ENCODE measurements at places on chromosomes 1 and 21.

GRCh38 chr1:205369701-205370123, 13.0 kb upstream of the KLHDC8A start:
- DNase-seq = no peak

GRCh38 chr1:41162441-41162840, 79.7 kb downstream of the SCMH1 start:
- DNase-seq = no peak

- no peak for DNase-seq
These were observed 155.6 kb downstream of the SDCCAG8 start for GRCh38 chr1:243411472-243411871.

DNA sequence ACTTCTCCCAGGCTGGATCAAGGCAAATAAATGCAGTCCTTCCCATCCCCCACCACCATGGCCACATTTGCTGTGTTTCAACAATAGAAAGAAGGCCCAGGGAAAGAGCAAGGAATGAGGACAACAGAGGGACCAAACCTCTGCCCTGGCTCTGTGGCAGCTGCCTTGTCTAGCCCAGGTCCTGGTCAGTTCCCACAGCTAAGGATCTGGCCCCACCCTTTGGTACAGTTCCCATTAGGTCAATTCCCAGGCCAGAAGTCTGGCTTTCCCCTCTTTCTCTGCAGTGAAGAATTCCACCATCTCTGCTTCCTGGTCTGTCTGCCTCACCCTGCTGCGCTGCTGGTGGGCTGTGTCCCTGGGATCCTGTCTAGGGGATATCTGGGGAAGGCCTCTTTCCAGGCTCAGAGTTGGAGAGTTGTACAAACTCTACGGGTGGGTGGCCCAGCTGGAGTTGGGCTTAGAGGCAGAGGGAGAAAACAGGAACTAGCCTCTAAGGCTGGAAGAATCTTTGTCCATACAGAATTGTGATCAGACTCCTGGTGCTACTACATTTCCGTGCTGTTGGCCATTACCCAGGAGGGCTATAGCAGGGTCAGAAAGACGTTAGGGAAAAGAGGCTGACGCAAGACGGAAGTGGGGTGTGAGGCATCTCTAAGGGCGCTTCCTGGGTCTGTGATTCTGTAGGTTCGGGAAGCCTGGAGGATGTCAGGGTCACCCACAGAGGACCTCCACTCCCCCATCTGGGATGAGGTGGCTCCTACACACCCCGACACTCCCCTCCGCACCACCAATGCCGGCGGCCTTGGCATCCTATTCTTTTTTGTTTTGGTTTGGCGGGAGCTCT, 953 bp upstream of the NDUFS2 start:
- no peak for DNase-seq

DNA sequence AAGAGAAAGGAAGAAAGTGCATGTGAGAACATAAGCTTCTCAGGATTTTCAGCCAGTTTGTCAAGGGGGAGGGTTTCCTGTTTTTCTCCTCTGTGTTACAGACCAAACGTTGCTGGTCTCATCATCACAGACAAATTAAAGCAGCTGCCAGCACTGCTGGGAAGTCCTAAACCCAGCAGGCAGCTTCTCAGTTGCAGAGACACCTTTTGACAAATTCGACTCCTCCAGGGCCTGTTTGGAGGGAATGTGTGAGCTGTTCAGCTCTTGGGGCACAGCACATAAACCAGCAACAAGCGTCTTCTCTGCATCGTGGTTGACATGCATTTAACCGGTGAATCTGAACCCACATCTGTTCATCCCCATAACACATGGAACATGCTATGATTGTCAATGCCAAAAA, 454.6 kb upstream of the RUNX1 start:
- DNase-seq = no peak

- DNase-seq = no peak
These were observed 2.2 kb upstream of the ADORA3 start for GRCh38 chr1:111505641-111506119.

DNA sequence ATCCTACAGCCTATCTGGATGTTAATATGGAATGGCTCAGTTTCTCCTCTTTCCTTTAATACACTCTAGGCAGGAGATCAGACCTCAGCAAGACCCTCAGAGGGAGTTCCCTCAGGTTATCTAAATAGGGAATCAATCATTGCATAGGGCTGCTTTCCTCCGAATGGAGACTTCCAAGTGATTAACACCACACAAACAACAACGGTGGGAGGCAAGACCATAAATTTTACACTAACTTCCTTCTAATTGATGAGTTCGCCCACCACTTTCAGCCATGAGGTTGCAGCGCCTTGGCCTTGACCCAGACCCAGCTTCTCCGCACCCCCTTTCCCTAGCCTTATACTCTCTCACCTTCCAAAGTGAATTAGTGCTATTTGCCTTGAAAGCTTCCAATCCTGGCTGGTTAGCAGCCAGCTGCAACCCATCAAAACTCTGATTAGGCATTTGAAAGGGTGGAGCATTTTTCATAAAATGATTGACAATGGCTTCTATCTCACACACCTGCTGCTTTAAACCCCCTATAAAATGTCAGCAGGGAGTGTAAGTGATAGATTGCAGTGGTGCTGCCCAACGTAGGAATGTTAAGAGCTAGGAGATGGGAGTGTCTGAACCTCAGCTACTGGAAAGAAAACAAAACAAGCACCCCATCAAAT, 534.9 kb upstream of the USP24 start:
- no peak for DNase-seq

DNA sequence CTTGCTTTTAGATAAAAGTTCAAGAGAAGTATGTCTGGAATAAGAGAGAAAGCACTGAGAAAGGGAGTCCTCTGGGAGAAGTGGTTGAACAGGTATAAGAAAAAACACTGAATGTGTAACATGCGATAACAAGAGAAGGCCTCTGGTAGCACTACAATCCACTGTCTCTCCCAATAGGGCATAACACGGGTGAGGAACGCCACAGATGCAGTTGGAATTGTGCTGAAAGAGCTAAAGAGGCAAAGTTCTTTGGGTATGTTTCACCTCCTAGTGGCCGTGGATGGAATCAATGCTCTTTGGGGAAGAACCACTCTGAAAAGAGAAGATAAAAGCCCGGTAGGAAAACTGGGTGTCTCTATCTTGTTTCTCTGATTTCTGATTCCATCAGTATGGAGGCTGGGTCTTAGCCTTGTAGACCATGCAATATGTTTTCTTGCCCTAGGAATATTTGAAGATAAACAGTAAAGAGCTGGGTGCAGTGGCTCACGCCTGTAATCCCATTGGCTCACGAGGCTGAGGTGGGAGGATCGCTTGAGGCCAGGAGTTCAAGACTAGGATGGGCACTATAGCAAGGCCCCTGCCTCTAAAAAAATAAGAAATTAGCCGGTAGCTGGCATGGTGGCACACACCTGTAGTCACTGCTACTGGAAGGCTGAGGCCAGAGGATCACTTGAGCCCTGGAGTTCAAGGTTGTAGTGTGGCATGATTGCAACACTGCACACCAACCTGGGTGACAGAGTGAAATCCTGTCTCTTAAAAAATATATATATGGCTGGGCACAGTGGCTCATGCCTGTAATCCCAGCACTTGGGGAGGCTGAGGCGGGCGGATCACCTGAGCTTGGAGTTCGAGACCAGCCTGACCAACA, 40.4 kb downstream of the DAP3 start:
- no peak for DNase-seq

DNA sequence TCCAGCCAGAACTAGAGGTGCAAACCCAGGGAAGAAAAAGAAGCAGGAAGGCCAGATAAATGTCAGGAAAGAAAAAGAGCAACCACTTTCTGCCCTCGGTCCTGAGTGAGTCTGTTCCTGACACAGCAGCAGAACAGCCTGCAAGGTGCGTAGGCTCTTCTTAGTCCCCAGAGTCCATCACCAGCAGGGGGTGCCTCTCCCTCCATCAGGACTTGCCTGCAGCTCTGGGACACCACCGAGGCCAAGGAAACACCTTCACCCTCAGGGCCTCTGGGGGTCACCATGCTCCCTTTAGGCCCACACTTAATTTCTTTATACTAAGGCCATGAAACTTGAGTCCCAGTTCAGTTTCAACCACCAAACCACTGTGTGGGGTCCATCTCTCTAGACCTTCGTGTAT, 43.7 kb upstream of the NFASC start:
- no peak for DNase-seq

GRCh38 chr1:15346346-15347030, 63.2 kb upstream of the EFHD2 start:
- DNase-seq = no peak

- no peak for DNase-seq
These were observed 482.9 kb downstream of the PTPRU start for GRCh38 chr1:29719253-29719652.

- no peak for DNase-seq
These were observed 75.7 kb downstream of the ARHGEF10L start for GRCh38 chr1:17615157-17615556.

- DNase-seq = no peak
These were observed 49.1 kb upstream of the IFNLR1 start for GRCh38 chr1:24235921-24236788.

DNA sequence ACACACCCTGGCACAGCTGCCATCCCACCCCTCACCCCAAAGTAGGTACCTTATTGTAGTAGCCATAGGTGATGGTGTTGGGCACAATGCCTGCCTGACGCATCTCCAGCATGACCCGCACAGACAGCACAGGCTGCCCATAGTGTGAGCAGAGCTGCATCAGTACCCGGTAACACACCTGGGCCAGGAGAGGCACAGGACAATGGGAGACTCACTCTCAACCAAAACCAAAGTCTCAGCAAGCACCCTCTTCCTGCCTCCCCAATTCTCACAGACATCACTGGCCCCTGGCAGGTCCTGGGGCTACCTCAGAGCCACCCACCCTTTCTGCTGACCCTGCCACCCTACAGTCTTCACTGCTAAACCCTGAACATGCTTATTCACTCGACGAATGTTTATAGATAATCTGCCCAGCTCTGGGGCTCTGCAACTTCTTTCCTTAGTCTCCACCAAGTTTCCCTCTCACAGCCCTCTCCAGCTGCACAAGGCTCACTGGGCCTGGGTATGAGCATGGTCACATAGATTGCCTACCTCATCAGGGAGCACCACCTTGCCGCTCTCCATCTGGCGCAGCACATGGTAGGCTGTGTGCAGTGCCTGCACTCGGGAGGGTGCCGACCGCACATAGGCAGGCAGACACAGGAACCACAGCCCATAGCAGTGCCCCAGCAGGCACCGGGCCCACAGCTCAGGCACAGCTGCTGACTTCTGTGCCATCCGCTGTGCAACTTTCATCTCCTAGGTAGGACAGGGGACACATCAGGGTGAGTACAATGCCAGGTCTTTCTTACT, 10.3 kb downstream of the DENND4B start:
- no peak for DNase-seq

- no peak for DNase-seq
These were observed 1.9 kb downstream of the LY9 start for GRCh38 chr1:160797861-160798273.

- DNase-seq = no peak
These were observed 66.6 kb upstream of the HOOK1 start for GRCh38 chr1:59748123-59748522.

DNA sequence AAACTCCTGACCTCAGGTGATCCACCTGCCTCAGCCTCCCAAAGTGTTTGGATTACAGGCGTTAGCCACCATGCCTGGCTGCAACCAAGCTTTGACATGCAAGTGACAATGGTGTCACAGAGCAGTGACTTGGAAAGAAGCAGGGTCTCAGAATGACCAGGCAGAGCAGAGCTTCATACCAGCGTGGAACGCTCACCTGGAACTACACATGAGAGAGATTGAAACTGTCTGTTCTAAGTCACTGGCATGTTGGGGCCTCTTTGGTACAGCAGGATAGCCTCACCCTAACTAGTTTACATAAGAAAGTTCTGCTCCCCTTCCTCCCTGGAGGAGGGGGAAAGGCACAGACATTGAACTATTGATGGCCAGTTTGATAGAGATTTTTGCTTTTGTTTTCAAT, 47.5 kb upstream of the ITPKB start:
- no peak for DNase-seq

All from GOT3 (cell line).